ENCODE measurements at places on chromosomes 4 and X. TPM values are rescaled to one million over a fixed set of nuclear protein-coding genes. Genes with fewer than 3 reads are reported as not detected.

- no peaks in the 10 kb centered on the region for H3K4me1 ChIP-seq
- DNase-seq: peak; percentile 52
- no peak overlapping the region for H3K27ac ChIP-seq
- no peaks in the 10 kb centered on the region for H3K27me3 ChIP-seq
Observed at GRCh38 chrX:43655151-43656004, 721 bp upstream of the MAOA start.

- H3K4me1 ChIP-seq: no peaks in the 10 kb centered on the region
- no peak overlapping the region for H3K4me3 ChIP-seq
- H3K27ac ChIP-seq: no peak overlapping the region
- DNase-seq: no peak
- H3K36me3 ChIP-seq: no peaks in the 10 kb centered on the region
Observed at GRCh38 chr4:3247399-3248177, 1.4 kb upstream of the MSANTD1 start.

DNA sequence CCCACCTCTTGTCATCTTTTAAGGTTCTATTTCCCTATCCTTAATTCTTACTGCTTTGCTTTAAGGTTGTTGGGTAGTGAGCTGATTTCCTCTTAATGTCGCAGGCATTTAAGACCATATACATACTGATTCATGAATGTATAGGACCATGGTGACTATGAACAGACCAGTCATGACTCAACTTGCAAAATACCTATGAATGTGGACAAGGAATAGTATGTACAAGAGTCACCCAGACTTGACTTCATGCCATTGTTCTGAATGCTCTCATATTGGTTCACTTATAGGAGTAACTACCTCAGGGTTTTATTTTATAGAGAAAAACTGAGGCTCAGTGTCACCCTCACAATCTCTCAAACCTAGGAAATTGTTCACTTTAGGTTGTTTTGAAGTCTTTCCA, 44.3 kb downstream of the CCNG2 start:
- H3K4me1 ChIP-seq: peaks cover 16% of the 10 kb centered on the region
- no peak overlapping the region for H3K27ac ChIP-seq
- DNase-seq: peak; percentile 75
- H3K4me3 ChIP-seq: no peak overlapping the region
- no peaks in the 10 kb centered on the region for H3K36me3 ChIP-seq

GRCh38 chr4:6277139-6277802, 7.6 kb downstream of the WFS1 start:
- H3K4me3 ChIP-seq: no peak overlapping the region
- H3K27me3 ChIP-seq: no peaks in the 10 kb centered on the region

DNA sequence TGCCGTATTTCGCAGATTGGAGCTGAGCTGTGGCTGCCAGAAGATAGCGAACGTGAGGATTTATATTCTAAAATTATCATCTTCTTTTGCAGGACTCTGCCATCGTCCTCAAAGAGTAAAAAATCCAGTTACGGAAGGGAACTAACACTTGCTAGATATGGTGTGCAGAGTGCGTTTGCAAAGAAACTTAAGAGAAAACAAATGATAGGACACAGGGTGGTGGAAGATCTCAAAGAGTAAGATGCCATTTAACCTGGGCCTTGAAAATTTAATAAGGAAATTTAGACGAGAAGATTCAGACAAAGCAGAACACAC, 566 bp downstream of the LARP7 start:
- peak overlapping the region; percentile 97 for H3K4me3 ChIP-seq
- no peaks in the 10 kb centered on the region for H3K36me3 ChIP-seq
- peak overlapping the region; percentile 93 for H3K27ac ChIP-seq
- H3K27me3 ChIP-seq: no peaks in the 10 kb centered on the region

Gene SSX2
- not detected for total RNA-seq

Gene SNCA
- total RNA-seq: not detected

Gene RRH
- not detected for total RNA-seq

Gene TBCK
- 38.2 TPM for total RNA-seq

Gene MAGEA10
- total RNA-seq: not detected

Gene GLOD5
- total RNA-seq: not detected

Measured in GM23248 (cell line).